ENCODE measurements at places on chromosomes 3 and 15.

GRCh38 chr3:138985932-138986331, 20.1 kb downstream of the PRR23A start:
- DNase-seq, result no peak

- no peak for DNase-seq
Measured at GRCh38 chr3:48429960-48430707, at the start of gene PLXNB1. TSS of gene PLXNB1 (minus strand) at chr3:48430086. CDS start at chr3:48424611, 5,475 bp downstream.

GRCh38 chr3:12483410-12483809, 870 bp upstream of the TSEN2 start:
- DNase-seq, result peak; percentile 17

DNA sequence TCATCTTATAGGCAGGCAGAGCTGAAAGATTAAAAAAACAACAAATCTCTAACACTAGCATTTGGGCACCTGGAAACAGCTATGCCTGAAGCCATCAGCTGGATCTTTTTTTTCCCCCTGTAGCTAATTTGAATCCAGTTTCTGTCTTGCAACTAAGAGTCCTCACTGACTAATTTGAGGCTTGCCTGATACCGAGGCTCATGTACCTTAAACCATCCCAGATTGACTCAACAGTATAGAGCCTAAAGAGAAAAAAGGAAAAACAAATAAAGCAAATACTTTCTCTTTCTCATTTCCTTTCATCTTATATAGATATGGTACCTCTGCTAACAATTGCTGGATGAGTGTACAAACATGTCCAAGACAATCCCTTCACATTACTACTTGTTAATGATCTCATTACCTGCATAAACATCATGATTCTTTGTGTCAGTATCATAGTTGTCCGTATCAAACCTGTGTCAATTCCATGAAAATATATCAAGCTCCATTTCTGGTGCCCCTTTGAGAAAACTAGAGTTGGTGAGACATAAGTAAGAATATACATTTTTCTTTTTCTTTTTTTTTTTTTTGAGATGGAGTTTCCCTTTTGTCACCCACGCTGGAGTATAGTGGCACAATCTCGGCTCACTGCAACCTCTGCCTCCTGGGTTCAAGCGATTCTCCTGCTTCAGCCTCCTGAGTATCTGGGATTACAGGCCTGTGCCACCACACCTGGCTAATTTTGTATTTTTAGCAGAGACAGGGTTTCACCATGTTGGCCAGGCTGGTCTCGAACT, 43.1 kb downstream of the BHLHE40 start:
- DNase-seq, result no peak

GRCh38 chr3:112930771-112931170, 44.1 kb downstream of the CD200R1 start:
- DNase-seq, result no peak
